ENCODE measurements at places on chromosomes 7 and 10.

DNA sequence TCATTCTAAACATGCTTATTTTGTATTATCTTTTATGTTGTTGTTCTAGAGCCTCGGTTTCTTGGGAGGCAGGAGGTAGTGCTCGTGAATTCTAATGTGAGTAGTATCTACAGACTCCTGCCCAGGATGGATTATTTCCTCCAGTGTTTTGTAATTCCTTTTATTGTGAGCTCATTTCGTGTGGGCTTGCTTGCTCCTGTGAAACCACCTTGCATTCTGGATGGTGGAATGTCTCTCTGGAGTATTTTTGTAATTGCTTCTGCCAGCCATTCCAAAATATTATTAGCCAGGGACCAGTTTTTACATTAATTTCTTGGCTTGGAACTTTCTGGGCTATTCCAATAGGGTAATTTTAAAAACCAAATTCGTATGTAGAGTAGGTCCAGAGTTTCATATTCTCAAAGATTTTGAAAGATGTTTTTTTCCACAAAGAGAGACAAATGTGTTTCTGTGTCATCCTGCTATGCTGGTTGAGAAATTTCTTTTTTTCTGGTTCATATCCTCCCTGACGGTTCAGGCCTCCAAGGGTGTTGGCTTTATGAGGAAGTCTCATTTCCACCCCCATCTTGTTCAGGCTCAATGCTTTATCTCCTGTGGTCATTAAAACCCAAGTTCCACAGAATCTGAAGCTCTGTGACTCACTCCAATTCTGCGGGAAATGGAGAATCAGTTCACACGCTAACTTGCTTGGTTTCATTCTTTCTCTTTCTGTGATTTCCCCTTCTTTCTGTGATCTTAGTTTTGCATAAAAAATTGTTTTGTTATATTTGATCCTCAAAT lies 41.7 kb upstream of the CALD1 start:
- DNase-seq, result no peak

DNA sequence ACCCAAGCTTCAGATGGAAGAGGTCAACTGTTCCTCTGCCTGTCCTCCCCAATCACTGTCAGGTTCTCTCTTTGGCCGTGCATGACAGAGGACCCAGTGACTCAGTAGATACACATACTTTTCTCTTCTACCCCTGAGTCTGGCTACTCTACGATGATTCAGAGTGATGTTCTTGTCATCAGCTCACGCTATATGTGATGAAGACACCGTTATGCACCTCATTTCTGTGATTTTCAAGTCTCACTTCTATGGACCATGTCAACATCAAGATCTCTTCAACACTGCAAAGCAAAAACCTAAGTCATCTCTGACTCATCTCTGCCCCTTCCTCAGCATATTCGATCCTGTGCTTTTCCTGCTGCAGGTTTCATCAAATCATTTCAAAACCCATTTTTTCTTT lies 76.6 kb upstream of the DGKI start:
- no peak for DNase-seq

- no peak for DNase-seq
Observed at GRCh38 chr10:108000365-108000764, 835.9 kb upstream of the SORCS1 start.

DNA sequence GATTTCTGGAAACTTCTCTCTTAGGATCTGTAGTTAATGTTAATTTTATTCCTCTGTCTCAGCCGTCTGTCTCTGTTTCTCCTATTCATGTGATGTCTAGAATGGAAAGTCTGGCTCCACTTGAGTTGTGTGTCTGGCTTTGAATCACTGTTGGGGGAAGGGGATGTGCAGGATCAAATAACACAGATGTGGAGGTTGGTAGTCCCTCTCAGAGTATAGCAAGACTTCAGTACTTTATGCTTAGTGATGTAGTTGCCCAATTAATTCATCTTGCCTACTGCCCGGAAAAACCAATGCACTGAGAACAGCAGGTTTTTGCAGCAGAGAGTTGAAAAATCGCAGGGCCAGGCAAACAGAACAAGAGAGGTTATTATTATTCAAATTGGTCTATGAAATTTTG lies 79.2 kb downstream of the PHTF2 start:
- no peak for DNase-seq

DNA sequence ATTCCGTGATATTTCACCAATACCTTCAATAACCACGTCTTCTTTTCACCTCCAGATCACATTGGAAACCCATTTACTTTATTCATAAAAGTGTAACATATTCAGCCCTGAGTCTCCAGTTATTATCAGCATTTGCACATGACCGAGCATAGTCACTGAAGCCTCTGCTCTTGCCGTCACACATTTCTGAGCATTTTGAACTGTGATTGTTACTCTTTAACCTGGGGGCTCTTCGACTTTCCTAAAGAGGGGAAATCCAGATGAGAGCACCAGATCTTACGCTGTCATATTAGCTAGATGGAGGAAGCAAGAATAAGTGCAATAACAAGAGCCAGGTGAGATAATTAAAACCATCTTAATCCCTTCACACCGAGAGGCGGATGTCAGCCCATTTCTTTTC lies 260.0 kb upstream of the NRP1 start:
- no peak for DNase-seq

DNA sequence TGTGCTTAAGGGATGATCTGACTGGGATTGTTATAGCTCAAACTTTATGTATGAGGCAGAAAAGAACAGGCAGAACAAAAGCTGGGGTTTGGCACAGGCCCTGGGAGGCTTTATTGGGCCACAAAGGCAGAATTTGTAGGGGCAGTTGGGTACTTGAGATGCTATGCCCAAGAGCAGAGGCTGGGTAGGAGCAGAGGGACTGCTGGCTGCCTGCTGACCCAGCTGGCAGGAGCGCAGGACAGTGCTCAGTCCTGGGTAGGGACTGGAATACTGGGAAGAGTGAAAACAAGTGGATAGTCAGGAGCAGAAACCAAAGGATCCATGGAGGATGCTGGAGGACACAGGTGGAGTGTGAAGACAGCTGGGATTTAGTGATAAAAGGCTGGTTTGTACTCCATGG lies 75.7 kb downstream of the CCDC3 start:
- no peak for DNase-seq

DNA sequence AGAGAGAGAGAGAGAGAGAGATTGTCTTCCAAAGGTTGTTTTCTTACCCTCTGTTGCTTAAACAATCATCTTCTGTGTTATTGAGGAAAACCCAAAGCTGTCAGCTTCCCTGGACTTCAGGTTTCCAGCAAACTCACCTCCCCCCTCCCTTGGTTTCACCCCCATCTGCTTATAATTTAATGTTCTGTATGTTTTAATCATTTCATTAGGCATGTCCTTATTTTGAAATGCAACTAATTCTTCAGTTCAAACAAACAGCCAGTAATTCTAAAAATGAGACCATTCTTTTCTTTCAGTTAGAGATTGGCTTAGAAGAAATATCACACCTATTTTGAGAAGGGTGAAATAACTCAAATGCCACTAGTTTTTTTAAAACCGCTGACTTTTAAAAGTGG lies 102.9 kb downstream of the FAM204A start:
- no peak for DNase-seq

DNA sequence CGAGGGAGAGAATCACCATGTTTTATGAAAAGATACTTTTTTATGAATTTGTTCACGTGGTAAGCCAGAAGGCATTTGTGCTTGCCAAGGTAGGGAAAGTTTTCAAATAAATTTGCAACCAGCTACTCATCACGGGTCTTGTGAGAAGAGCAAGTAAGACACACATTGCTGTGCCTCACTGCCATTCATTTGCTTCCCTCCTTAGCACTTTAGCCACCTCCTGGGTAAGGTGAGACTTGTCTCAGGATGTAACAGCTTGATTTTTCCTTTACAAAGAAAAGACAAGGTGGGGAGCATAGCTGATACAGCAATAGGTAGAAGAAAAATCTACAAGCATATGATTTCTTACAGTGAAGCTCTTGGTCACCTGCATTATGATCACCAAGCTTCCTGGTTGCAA lies 342.4 kb upstream of the GRM3 start:
- DNase-seq, result no peak

- no peak for DNase-seq
Observed at GRCh38 chr7:129187681-129188371, 607 bp upstream of the SMO start.

Measured in activated CD8-positive, alpha-beta memory T cell treated with anti-CD3 and anti-CD28 coated beads for 4 hours (primary cell).